ENCODE measurements at places on chromosomes 5 and 9.

DNA sequence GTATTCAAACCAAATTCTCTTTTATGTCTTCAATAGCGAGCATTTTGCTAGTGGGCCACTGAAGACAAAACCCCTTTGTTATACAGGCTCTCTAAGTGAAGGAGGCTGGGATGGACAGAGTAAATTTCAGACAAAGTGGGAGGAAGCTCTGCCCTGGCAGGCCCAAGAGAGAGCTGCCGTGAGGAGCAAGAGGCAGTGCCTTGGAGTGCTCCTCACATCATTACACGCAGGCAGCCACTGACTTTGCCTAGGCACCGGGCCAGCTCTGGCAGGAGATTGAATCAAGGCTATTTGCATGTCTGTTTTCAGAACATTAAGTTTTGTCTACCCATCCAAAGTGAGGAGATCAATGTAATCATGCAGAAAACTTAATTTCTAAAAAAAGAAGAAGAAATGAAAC lies 167.7 kb downstream of the CCDC192 start:
- no peak for DNase-seq

DNA sequence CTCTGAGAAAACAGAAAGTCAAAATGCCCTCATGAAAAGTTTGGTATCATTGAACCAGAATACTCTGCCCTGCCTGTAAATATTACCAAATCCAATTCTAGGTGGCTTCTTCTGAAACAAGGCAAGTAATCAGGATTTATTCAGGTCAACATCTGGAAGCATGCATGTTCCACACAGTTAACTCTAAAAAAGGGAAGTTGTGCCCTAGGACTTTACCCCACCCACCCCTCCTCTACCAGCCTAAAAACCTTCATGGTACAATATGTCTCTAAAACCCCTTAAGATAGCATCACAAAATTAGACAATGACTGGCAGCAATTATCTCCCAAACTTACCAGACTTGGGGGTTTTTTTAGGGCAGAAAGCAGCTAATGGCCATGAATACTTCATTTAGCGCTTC lies 414.8 kb upstream of the SLC30A5 start:
- DNase-seq: no peak

- DNase-seq: no peak
Measured at GRCh38 chr5:11247224-11247623, 486.2 kb upstream of the DAP start.

DNA sequence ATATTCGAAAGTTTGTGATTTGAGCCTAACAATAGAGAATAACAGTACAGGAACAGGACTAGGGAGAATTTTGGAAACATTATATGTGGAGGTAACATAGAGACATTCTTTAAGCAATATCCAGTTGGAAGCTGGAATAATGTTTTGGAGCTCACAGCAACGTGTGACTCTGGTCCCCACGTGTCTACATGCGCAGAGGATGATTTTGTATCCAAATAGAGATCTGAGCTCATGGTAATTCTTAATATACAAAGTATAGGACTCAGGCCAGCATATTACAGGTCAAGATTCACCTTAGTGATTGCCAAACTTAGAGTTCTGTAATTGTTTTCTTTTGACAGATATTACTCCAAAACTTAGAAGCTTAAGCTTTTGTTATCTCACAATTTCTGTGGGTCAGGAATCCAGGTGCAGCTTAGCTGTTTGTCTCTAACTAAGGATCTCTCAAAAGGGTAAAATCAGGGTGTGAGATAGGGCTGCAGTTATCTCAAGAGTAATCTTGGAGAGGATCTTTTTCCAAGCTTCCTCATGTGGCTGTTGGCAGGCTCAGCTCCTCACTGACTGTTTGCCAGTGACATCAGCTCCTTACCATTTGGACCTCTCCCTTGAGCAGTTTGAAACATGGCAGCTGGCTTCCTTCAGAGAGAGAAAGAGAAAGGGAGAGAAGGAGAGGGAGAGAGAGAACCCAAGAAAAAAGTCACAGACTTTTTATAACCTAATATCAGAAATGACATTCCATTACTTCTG lies 272.0 kb upstream of the ZNF462 start:
- no peak for DNase-seq

DNA sequence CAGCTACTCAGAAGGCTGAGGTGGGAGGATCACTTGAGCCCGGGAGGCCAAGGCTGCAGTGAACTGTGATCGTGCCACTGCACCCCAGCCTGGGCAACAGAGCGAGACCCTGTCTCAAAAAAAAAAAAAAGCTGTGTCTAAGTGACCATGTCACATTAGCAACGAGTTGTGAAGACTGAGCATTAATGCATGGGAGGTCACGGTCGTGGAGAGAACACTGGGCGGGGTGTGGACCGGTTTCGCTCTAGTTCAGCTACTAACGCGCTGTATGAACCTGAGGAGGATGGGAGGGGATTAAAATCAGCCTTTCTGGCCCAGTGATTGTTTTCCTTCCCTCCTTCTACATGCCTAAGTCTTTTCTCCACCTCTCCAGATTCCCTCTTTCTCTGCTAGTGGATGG lies 56.7 kb upstream of the CARTPT start:
- DNase-seq: no peak

- no peak for DNase-seq
Measured at GRCh38 chr5:65262649-65263059, 219.1 kb downstream of the ADAMTS6 start.

- no peak for DNase-seq
Measured at GRCh38 chr9:130986356-130986965, 22.5 kb upstream of the LAMC3 start.

DNA sequence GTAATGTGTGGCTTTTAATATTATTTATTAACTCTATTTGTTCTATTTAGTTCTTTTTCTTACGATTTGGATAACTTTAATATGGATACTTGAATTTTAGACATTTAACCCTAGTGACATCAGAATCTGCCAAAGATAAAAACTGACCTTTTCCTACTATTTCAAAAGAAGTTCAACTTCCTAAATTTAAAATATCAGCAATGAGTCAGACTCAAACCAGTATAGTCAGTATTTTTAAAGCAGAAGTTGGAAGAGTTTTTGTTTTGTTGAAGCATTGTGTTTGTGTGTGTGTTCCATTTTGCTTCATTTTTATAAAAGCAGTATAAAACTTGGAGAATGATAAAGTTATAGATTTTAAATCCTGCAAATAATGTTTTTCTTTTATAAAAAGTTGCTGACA lies 251.8 kb upstream of the RASA1 start:
- no peak for DNase-seq

DNA sequence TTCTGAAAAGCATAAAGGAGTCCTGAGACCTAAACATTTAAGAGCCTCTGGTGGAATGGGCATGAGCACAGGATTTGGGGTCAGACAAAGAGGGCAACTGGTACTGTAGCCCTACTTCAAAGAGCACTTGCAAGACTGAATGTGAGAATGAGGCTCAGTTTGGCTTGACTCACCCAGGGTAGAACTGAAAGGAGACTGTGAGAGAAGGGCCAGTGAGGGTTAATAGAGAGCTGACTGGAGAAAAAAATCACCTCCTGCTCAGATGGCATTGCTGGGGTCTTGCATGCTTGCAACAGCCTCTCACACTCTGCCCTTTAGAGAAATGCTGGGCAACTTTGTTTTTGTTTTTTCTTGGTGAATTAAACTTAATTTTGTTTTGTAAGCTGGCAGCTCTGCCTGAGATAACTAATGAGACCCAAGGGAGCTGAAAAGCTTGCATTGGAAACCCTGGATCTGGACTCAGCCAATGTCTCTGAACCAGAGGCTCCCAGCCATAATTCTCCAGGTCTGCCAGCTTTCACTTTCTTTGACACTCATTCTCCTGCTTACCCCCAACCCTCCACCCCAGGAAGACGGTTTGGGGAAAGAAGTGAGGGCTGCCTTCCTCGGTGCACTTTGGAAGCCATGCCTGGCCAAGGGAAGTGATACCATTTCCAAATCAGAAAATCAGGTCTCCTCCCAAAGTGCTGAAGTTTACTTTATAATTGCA lies 161.1 kb upstream of the PANK3 start:
- DNase-seq: no peak

DNA sequence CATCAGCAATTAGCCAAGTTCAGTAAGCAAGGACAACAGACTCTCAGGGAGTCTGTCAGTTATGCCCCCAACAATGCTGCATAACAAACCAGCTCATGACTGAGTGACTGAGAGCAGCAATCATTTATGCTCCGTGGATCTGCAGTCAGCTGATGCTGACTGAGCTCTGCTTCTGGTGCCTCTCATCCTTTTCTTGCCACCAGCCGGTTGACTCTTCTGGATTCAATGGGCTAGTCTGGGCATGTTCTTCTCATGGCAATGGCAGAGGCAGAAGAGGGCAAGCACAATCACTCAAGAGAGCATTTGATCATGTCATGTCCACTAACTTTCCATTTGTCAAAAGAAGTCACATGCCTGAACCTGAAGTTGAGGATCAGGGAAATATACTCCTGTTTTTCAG lies 157.0 kb upstream of the NTRK2 start:
- no peak for DNase-seq

DNA sequence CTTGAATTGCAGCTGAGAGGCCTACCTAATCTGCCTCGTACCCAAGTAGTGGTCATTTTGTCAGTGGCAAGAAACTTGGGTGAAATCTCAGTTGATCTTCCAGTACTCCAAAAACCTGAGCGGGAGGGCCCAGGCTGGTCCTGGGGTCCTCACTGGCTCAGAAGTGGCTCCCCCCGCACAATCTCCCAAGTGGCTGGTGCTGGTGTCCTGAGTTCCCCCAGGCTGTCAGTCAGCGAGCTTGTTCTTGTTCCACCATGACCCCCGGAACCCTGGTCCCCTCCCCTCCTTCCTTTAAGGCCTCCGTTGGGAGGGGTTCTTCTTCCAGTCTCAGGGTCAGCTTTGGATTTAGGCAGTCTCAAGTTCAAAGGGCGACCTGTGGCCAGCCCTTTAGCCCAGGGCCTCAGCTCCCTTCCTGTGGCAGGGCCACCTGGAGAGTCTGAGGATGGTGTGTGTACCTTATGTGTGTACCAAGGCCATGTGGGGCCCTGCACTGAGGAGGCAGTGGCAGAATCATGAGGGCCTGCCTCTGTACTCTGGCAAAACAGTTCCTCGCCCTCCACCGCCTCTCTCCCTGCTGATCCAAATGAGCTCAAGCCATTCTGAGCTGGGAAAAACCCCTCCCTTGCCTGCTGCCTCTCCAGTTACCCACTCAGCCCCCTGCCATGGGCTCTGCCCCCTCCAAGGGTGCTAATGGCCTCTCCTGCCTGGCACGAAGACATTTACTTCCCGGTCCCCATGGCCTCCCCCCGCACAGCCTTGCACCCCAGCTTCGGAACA lies 4.5 kb upstream of the DBN1 start:
- DNase-seq: no peak

DNA sequence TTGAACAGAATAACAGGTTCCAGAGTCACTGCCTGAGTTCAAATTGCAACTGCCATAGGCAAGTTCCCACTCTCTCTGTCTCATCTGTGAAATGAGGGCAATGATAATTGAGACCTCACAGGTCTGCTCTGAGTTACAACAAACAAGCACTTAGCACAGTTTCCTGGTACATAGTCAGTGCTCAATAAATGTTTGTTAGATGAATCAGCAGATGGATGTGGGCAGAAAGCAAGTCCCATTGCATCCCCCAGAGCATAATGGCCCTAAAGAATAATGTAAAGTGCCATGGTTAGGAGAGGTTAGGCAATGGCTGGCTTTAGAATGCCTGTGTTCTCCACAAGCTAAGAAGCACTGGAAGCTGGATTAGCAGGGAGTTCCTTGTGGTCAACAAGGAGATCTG lies 136.5 kb upstream of the LARP1 start:
- no peak for DNase-seq

GRCh38 chr9:29648601-29649000 lies 2075.3 kb upstream of the C9orf72 start:
- no peak for DNase-seq

DNA sequence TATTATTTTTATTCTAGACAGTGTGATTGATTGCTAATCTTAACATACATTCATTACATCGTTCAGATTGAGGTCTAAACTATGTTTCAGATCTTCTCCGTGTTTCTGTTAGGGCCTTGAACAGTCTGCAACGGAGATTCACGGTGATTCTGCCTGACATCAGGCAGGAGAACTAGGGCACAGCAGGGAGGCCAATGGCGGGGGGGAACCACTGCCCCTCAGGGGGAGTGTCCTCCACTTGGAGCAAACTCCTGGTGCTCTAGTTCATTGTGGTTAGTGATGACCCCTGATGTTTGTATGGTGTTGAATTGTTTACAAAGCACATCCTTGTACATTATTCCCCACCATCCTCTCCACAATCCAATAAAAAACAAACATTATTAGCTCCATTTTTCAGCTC lies 173.5 kb downstream of the ZNF608 start:
- no peak for DNase-seq

- DNase-seq: no peak
Measured at GRCh38 chr5:114858665-114859437, 310.9 kb downstream of the TRIM36 start.

DNA sequence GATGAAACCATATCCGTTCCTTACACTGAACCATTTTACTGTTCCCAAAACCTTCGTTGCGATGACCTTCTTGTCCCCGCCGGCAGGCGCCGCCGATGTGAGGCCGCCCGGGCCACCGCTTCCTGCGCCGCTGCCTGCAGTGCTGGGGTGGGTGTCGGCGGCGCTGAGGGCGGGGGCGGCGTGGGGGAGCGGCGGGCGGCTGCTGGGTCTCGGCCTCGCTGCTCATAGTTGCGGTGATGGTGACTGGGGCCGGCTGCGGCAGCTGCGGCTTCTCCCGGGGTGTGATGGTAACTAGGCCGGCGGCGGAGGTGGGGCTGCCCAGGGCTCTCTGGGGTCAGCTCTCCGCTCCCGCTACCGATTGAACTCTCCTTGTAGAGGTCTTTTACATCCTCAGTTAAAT lies 14.1 kb upstream of the OR2S2 start:
- DNase-seq: no peak

DNA sequence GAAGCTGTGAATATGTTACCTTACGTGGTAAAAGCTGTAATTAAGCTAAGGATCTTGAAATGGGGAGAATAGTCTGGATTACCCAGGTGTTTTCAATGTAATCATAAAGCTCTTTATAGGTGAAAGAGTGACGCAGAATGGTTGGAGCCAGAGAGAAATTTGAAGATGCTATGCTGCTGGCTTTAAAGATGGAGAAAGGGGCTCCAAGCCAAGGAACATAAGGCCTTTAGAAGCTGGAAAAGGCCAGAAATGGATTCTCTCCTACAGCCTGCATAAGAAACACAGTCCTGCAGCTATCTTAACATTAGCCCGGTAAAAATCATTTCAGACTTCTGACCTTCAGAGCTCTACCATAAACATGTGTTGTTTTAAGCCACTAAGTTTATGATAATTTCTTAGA lies 243.3 kb upstream of the VLDLR start:
- DNase-seq: no peak

GRCh38 chr9:69293156-69293555 lies 31.9 kb upstream of the ENTREP1 start:
- DNase-seq: no peak

GRCh38 chr5:102048940-102049339 lies 247.1 kb downstream of the SLCO4C1 start:
- no peak for DNase-seq

- DNase-seq: no peak
Measured at GRCh38 chr9:121774715-121775613, 123.5 kb downstream of the DAB2IP start.

- no peak for DNase-seq
Measured at GRCh38 chr5:109146591-109146990, 263.2 kb downstream of the PJA2 start.

- DNase-seq: no peak
Measured at GRCh38 chr9:18756712-18757125, 276.3 kb downstream of the SAXO1 start.

GRCh38 chr5:57698802-57699201 lies 216.2 kb upstream of the ACTBL2 start:
- DNase-seq: no peak

GRCh38 chr5:72796001-72796400 lies 20.5 kb upstream of the TNPO1 start:
- DNase-seq: no peak

GRCh38 chr5:65825408-65826328 lies 100.7 kb upstream of the ERBIN start:
- DNase-seq: peak; percentile 24

GRCh38 chr5:3325972-3326840 lies 269.4 kb upstream of the IRX1 start:
- no peak for DNase-seq

All from GM12864 (cell line).